Stimulated activated CD4-positive, alpha-beta T cell treated with anti-CD3 and anti-CD28 coated beads, Interleukin-12 subunit alpha, Interleukin-12 subunit beta, amount 100 ng/mL, for 4 hours (primary cell): ENCODE measurements at places on chromosomes 6 and 20.

- no peak for DNase-seq
Measured at GRCh38 chr6:155422635-155423034, 33.0 kb downstream of the NOX3 start.

- DNase-seq = peak; percentile 84
Measured at GRCh38 chr6:158819213-158819976, at the start of gene EZR. Gene EZR (minus strand): TSS chr6:158819368. CDS start chr6:158818093, 1,275 bp downstream.

GRCh38 chr6:64334636-64335035 lies 699.0 kb downstream of the PHF3 start:
- DNase-seq = no peak

DNA sequence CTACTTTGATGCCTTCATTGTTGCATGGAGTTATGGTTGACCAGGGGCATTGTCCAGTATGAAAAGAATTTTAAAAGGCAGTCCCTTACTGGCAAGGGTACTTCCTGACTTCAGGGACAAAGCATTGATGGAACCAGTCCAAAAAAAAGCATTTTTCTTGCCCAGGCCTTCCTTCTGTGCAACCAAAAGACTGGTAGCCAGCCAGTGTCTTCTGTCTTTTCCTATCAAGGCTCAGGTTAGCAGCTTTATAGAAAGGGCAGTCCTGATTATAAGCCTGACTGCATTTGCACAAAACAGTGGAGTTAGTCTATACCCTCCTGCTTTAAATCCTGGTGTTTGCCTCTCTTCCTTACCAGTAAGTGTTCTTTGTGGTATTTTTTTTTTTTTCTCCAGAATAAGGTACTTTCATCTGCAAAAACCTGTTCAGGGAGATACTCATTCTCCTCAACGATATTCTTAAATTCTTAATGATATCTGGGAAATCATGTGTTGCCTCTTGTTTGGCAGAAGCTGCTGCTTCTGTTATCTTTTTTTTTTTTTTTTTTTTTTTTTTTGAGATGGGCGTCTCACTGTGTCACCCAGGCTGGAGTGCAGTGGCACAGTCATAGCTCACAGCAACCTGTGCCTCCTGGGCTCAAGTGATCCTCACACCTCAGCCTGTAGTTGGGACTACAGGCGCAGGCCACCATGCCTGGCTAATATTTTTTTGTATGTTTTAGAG lies 33.9 kb downstream of the SCAF8 start:
- DNase-seq = no peak

- DNase-seq = no peak
Measured at GRCh38 chr6:47023573-47023972, 18.6 kb downstream of the ADGRF1 start.

- DNase-seq = no peak
Measured at GRCh38 chr6:21457647-21458046, 135.9 kb upstream of the SOX4 start.
